CD4-positive, alpha-beta T cell treated with Interleukin-21 for 1 hour (primary cell): ENCODE measurements at places on chromosomes 13 and 19.

GRCh38 chr19:22595918-22596341 lies 38.2 kb upstream of the ZNF492 start:
- no peak for DNase-seq

DNA sequence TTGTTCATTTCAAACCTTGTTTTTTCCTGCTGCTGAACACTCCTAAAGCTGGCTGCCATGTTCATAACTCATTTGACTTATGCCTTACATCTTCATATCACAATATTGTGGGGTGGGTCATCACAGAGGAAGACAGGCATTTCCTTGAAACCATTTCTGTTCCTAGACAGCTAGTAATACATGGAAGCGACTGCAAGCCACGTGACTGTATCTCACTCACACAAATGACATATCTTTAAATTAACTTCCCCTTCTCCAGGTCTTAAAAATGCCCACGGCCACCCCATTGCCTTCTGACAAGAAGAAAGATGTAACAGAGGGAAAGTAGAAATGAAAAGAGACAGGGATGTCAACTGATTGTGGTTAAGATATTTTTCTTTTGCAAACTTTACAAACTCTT lies 236.8 kb downstream of the LMO7 start:
- DNase-seq, result no peak

DNA sequence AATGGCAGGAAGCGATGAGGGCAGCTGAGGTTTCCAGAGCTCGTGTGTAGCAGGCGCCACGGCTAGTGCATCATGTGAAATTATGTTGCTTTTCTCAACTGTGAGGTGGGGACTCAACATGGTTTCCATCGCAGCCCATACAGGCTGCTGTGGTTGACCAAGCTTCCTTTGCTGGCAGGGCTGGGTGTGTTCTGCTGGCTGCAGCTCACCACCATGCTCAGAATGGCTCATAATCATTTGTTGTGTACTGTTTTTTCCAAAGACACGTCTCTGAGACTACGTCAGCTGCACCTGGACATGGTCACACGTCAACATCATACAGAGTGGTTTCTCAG lies 16.1 kb upstream of the RASA3 start:
- peak; percentile 93 for DNase-seq

GRCh38 chr13:106287351-106287750 lies 248.1 kb downstream of the EFNB2 start:
- no peak for DNase-seq

GRCh38 chr13:29810145-29810742 lies 40.2 kb downstream of the UBL3 start:
- DNase-seq, result no peak

DNA sequence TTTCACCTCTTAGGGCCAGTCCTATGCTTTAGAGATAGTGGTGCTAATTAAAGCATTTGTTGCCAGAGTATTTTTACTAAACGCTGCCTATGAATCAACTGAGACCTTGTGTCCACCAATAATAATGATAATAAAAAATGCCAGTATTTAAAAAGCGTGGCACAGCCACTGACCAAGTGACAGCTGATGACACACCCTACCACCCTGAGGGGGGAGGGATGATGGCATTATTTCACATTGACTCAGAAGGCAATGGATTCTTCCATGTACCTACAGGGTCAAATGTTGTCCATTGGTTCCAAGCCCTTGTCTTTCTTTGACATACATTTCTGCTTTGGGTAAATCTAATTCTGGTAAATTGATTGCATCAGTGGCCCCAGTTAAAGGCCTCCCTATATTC lies 384.4 kb downstream of the DLEU7 start:
- DNase-seq, result no peak

- DNase-seq, result no peak
Measured at GRCh38 chr19:3655402-3656072, 28.9 kb upstream of the CACTIN start.

DNA sequence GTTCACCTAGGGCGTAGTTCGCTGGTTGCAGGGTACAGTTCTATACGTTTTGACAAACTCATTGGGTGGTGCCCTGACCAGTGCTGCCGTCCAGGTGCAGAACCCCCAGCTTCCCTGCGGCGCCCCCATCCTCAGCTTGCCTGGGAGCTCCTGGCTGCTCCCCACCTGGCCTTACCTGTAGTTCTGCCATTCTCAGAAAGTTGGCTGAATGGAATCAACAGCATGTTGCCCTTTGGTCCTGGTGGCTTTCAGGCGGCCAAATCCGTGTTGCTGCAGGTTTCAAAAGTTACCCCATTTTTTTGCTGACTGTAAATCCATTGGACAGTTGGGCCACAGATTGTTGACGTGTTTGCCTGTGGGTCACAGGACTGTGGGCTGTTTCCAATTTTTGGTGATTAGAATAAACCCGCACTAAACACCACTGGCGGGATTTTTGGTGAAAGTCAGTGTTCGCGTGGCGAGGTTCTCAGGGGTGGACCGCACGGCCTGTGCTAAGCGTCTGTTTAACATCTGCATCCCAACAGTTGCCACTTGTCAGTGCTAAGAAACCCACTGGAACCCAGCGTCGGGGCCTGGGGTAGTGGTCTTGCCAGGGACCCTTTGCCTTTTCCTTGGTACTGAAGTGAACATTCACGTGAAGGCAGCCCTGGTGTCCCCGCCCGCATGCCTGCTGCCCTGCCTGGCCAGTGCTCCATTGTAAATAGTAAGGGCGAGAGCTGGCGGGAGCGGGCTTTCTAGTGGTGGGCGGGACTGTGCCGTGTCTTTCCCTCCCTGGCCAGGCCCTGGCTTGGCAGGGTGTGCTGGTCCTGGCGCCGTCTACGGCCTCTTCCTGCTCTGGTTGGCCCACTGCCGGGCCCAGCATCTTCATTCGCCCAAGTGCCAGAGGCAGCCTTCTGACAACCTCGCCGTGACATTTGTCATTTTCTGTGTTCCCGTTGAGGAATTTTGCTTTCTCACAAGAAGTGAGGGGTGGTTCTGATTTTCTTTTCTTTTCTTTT lies 3.3 kb downstream of the DOT1L start:
- DNase-seq, result no peak

DNA sequence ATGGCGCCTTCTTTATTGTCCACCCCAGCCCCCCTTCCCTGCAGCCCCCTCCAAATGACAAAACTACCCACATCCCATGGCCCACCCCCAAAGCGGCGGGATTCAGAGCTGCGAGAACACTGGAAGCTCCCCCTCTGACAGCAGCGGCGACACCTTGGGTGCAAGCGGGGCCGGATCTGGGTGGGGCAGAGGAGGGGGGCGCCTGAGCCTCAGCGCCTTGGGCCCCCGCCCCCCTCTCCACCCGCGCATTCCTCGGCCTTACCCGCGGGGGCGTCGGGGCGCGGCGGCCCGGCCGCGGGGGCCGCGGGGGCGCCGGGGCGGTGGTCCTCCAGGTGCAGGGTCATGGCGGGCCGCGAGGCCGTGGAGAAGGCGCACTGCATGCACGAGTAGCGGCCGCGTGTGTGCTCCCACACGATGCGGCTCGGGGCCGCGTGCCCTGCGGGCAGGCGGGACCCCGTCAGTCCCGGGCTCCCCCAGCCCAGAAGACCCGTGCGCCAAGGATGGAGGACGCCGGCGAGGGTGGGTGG lies 3.3 kb downstream of the ZNF414 start:
- no peak for DNase-seq

DNA sequence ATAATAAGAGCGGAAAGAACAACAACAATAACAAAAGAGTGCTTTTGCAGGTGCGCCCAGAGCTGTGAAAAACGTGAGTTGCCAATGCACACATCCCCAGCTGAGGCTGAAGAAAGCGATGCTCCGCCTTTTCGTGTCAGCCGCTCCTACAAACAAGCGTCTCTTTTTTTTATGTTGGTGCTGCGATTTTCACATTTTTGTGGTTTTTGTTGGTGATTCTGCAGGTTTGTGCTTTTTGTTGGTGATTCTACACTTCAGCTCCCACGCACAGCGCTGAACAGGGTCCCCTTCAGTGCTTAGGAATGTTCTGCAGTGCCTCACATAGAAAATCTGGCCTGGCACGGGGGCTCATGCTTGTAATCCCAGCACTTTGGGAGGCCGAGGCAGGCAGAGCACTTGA lies 7.3 kb upstream of the SBK3 start:
- no peak for DNase-seq

- no peak for DNase-seq
Measured at GRCh38 chr19:4113398-4114088, 10.4 kb downstream of the MAP2K2 start.

- no peak for DNase-seq
Measured at GRCh38 chr13:44952671-44953070, 36.6 kb downstream of the NUFIP1 start.

- DNase-seq, result no peak
Measured at GRCh38 chr19:18488403-18488723, 33.5 kb downstream of the ELL start.

- no peak for DNase-seq
Measured at GRCh38 chr19:16106121-16106520, 5.6 kb upstream of the RAB8A start.

DNA sequence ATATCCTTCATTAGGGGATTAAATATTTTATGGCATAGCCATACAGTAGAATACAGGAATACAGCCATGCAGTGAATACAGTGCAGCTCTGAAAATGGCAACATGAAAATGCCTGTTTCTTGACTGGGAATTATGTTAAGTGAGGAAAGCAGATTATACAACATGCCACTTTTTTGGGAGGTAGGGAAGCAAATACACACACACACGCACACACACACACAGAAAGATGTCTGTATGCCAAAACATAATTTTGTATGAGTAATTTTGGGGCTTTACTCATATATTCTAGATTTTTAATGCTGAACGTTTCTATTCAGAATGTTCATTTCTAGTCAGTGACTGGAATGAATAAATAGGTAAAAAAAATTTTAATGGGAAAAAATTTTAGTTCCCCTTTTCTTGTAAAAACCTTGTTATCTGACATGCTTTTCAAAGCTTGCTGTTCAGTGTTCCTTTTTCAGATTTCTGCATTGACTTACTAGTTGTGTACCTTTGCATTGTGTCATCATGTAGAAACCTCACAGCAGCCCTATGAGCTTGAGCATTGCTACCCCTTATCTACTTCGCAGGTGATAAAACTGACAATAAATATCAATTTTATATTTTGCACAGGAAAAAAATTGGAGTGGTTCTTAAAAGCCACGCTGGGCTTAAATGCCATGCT lies 7.8 kb downstream of the GPR183 start:
- DNase-seq, result no peak

DNA sequence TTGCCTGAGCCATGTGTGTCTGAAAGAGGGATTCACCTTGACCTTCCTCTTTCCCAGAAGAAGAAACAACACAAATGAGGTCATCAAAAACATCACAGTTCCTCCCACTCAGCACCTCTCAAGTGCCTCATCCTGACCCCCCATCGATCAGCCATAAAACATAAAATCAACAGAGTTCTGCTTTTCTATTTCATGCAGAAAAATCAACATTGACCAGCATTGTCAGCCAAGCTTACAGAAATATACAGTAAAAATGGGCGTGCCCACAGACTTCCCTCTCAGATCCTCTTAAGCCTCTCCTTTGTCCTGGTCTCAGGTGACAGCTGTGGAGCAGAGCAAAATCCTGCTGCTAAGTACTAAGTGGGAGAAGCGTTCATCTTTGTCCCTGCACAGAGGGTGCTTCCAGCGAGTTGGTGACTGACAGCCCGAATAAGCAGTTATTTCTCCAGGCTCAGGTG lies 213.3 kb downstream of the OLFM4 start:
- no peak for DNase-seq
